ENCODE measurements at places on chromosomes 4 and X.
A peak's percentile ranks its signal among the peaks of the same experiment; 100 is the strongest.

- no peak for DNase-seq
These were observed 18.0 kb upstream of the PDZD4 start for GRCh38 chrX:153848325-153848724.

DNA sequence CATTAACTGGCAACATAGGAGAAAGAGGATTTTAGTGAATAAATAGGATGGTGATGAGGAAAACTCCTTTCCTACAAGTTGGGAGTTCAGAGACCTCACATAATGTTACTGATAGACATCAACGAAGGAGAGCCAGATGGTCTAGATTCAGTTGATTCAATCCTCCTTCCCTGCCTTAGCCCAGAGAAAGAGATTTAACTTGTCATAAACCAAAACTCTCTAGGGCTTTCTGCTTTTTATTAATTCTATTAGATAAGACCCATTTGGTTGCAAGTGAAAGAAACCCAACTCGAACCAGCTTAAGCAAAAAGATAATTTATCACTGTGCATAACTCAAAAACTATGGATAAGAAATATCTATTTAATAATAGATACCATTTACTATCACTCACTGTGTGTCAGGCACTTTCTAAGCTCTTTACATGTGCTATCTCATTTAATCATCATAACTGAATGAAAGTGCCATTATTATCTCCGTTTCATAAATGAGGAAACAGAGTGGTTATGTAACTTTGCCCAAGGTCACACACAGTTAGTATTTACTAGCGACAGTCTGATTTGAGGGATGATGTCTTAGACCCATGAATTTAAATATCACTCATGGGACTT lies 4.3 kb upstream of the UNC5C start:
- no peak for DNase-seq

GRCh38 chr4:170374770-170375169 lies 285.0 kb upstream of the AADAT start:
- no peak for DNase-seq

DNA sequence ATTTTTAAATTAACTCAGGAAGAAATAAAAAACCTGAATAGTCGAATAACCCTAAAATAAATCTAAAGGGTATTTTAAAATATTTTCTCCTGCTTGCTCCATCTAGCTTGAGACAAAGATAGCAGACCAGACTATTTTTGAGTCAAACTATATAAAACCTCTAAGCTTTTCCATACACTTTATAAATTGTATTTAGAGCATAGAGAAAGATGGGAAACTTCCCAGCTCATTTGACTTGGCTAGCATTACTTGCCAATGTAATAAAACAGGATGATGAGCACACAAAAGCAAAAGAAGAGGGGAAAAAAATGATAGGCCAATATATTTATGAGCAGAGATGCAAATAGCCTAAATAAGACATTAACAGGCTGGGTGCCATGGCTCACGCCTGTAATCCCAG lies 117.1 kb downstream of the ANAPC4 start:
- DNase-seq = no peak

DNA sequence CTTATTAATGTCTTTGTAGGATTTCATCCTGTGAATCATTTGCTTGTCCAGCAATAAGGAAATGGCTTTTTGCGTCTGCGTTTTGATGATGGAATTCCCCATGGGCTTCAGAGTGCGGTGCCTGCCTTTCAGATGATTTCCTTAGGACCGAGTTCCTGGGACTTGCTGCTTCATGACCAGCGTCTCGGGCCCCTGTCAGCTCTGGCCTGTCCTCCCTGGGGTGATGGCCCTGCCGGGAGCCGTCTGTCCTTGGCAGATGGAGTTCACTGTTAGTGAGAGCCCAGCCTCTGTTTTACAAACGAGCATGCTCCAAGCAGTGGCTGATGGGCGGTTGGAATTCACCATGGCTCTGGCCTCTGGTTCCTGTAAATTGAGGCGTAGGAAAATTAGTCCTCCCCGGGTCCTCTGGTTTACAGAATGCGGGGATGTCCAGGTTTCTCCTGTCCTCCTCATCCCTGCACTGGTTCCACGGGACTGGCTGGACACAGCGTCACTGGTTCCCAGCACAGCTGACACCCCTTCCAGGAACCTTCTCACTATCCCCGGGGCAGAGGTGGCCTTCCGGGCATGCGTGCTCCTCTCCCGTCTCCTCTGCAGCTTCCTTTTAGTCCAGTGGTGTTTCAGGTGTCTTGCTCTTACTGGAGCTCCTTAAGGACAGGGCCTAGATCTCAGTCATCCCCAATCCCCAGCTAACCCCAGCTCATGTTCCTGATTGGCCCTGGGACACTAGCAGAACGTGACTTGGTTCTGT lies 34.9 kb downstream of the TBC1D14 start:
- DNase-seq = no peak

GRCh38 chr4:18777190-18777930 lies 755.8 kb upstream of the LCORL start:
- DNase-seq = no peak

DNA sequence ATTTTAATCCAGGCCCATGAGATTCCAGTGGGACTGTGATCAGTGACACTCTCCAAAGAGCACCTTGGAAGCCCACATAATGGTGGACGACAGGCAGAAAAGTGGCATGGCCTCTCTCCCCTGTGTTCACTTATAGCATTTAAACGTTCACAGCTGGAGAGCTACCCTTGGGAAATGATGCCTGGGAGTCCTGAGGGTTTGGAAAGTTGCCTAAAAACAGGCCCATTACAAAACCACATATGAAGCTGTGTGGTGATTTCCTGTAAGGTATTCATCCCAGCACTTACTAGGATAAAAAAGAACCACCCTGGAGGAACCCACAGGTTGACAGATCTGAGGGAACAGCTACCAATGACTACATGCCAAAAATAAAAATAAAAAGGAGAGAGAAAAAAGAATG lies 193.2 kb downstream of the RASL11B start:
- no peak for DNase-seq

DNA sequence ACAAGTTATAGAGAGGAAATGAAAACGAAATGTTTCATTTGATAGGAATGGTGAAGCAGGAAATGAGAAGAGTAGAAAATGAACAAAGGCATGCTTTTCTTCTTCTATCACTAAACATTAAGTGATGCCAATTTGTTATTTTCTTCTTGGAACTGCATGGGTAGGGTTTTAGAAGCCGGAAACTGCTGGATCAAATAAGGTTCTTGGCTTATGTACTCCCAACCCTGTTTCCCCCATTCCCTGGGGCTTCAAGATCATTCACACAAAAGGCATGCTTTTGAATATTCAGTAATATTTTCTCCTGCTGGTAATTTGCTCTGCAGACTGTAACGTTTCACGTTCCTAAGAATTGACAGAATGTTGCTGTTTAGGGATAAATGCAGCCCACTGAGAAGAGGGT lies 224.1 kb downstream of the NLGN4X start:
- DNase-seq = no peak

DNA sequence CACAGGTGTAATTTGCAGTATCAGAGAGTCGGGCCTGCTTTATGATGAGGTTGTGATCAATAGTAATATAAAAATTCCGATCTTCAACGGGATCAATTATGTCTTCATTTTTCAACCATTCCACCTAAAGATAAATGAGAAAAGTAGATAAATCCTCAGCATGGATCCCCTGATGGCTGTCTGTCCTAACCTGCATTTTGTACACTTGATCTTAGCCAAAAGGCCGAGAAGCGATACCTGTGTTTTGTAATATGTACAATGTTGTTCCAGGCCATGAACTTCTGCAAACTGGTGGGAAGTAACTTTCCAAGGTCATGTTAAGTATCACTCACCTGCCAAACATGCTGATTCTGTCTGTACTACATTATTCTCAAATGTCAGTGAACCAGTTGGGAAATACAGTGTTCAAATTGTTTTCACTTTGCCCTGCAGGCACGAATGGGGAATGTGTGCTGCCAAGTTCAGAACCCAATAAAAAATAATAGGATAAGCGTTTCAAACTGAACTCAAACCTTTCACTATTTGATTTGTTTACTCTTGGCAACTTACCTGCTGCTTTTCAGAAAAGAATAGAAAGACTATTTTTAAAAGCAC lies 298.1 kb downstream of the UNC5C start:
- no peak for DNase-seq

DNA sequence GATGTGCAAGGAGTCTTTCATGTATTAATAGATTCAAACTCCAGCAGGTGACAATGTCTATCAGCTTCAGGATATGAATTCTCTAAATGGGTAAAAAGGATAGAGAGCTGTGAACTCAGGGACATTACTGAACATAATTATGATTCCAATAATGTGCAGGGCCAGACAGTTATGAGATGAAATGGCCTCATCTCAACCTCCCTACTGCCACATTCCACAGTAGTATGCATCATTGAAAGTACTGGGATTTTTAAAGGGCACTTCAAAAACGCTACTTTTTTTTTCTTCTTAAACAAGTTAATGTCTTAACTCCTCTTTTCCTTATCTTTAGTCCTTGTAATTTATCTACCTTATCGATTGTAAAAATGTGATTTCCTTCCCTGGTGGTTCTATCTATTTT lies 202.0 kb downstream of the APBB2 start:
- DNase-seq = no peak

DNA sequence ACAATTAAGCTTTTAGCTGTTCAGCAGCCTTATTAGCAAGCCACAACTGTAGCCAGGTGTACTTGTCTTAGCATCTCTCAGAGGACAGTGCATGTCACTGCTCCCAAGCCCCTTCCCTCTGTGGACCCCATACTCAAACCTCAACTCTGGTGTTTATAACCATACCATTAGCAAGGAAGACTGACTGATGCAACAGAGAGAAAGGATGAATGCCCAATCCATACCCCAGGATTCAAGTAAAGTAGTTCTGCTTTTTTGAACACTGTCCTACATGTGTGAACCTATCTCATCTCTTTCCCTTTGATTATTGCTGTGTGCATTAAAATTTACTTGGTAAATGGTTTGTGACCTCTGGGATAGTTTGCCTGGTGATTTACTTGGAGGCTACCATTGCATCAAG lies 22.8 kb upstream of the CYBB start:
- DNase-seq = no peak

DNA sequence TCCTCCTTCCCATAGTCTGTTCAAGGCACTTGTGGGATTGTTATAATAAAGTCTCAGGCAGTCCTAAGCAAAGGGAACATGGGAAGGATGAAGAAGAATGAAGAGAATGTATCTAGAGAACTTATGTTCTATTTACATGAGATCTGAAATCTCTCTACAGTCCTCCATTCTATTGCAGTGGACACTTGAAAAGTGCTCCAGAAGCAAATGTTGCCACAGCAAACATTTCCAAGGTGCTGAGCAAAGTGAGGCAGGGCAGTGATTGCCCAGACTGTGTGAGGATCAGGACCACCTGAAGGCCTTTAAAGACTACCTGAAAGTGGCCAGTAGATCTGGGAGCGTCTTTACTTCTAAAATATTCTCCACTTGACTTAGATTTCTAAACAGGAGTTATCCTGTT lies 203.5 kb downstream of the RBM46 start:
- no peak for DNase-seq

DNA sequence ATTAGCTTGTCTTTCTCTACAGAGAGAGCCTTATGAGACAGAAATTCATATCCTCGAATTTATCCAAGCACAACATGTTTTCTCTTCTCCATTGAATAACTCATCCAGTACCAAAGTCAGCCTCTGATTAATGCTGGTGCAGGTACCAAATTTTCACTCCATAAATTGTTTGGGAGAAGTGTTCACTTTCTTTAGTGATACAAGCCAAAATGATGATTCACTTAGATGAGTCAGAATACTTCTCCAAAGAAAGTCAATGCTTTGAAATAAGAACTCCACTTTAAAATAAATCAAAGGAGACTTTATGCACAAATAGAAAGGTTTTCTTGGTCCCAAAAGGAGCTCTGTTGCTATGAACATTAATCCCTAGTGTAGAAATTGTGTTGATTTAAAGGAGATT lies 60.2 kb downstream of the MAOB start:
- DNase-seq = no peak

DNA sequence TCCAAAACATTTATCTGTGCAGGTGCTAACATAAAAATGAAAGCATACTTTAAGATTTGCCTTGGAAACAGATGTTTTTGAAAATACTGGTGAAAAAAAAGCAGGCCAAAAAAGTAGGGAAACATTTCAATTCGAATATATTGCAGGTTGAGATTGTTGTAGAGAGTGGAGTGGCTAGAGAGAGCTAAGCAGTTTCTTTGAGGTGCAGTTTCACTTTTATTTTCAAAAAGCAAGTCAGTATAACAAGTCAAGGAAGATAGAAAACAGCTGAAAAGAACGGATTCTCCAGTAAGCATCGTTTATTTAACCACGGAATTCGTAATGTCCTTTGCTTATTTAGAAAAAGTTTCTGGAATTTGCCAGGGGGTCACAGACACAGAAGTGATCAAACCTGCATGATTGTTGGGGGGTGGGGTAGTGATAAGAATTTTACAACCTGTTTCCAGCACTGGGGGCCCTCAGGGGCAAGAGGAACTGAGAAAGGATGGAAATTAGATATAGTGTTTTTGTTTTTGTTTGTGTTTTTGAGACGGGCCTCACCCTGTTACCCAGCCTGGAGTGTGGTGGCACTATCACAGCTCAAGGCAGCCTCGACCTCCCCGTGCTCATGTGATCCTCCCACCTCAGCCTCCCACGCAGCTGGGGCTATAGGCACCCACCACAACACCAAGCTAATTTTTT lies 175.0 kb downstream of the TENM3 start:
- DNase-seq = no peak

- DNase-seq = no peak
These were observed 280.9 kb upstream of the BOD1L1 start for GRCh38 chr4:13908455-13908854.

GRCh38 chrX:40473460-40474204 lies 107.1 kb upstream of the ATP6AP2 start:
- DNase-seq = no peak

DNA sequence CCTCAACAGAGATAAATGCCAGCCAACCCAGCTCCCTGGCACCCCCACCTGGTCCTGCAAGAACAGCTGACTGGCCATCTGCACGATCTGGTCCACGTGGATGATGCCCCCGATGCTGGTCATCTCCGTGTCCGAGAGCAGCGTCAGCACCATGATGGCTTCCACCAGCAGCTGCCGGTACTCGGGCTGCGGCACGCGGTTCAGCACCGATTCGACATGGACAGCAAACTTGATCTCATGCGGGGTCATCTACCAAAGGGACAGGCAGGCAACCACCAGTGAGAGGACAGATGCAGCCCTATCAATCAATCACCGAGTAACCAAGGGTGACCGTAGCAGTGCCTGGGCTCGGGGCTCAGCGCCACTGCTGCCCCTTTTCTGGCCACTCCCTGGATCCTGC lies 89.8 kb downstream of the PHKA2 start:
- DNase-seq = no peak

- DNase-seq = no peak
These were observed 177.8 kb upstream of the HAND2 start for GRCh38 chr4:173707658-173708419.

GRCh38 chrX:102964940-102965339 lies 27.9 kb downstream of the RAB40AL start:
- no peak for DNase-seq

- DNase-seq = peak; percentile 72
These were observed 34.2 kb downstream of the FAM193A start for GRCh38 chr4:2570551-2571222.

Measured in central memory CD8-positive, alpha-beta T cell (primary cell).